ENCODE measurements at places on chromosomes 6 and 20. TPM values are rescaled to one million over a fixed set of nuclear protein-coding genes. Genes with fewer than 3 reads are reported as not detected.
A peak's percentile ranks its signal among the peaks of the same experiment; 100 is the strongest.

- DNase-seq = no peak
Observed at GRCh38 chr6:26172608-26172968, 85.4 kb downstream of the HFE start.

The MKKS gene
- total RNA-seq = 11.4 TPM

DNA sequence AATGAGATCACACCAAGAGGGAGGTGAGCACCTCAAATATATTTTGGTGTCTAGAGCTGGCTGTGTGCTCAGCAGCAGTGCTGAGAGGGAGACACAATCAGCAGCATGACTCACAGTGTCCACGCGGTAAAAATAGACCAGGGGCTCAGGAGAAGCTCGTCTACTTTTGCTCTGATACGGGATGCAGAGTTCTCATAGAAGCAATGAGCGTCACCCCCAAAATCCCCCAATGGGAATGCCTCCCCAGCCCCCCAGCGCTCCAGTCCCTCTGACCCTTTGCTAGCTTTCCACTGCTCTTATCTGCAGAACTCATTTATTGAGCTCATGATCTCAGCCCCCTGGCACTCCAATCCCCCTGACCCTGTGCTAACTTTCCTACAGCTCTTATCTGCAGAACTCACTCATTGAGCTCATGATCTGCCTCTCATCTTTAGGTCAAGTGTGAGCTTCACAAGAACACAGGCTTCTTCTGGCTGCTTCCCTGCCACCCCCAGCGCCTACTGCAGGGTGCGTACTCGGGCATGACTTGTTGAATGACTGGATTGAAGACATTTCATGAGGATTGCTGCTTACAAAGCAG, 34.0 kb downstream of the SYNDIG1 start:
- no peak for DNase-seq

The DLL1 gene
- total RNA-seq = 12.6 TPM

- peak; percentile 31 for DNase-seq
Observed at GRCh38 chr6:25971187-25971821, 8.7 kb downstream of the TRIM38 start.

GRCh38 chr6:13776602-13777001, 37.8 kb downstream of the MCUR1 start:
- DNase-seq = no peak

GRCh38 chr20:23061734-23062561, 12.5 kb upstream of the THBD start:
- DNase-seq = no peak

The TMEM74B gene
- not detected for total RNA-seq

The RAET1L gene
- total RNA-seq = not detected

DNA sequence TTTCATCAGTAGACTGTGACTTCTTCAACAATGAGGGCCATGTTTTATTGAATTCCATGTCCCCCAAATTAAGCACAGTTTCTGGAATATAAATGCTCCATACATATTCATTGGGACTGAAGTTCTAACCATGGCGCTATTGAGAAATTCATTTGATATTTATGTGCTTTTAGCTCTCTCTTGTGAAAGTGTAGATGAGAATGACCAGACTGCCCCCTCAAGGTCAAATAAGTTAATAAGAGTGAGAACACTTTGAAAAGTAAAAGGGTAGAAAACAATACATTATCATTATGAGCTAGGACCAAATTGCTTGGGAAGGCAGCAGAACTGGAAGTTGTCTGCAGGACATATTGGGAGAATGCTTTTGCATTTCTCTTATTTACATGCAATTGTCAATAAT, 597.9 kb downstream of the EPM2A start:
- no peak for DNase-seq

GRCh38 chr20:63795178-63795830, 35.8 kb downstream of the ZBTB46 start:
- no peak for DNase-seq

The DLK2 gene
- not detected for total RNA-seq

GRCh38 chr6:170089963-170090362, 200.9 kb downstream of the DLL1 start:
- DNase-seq = no peak

DNA sequence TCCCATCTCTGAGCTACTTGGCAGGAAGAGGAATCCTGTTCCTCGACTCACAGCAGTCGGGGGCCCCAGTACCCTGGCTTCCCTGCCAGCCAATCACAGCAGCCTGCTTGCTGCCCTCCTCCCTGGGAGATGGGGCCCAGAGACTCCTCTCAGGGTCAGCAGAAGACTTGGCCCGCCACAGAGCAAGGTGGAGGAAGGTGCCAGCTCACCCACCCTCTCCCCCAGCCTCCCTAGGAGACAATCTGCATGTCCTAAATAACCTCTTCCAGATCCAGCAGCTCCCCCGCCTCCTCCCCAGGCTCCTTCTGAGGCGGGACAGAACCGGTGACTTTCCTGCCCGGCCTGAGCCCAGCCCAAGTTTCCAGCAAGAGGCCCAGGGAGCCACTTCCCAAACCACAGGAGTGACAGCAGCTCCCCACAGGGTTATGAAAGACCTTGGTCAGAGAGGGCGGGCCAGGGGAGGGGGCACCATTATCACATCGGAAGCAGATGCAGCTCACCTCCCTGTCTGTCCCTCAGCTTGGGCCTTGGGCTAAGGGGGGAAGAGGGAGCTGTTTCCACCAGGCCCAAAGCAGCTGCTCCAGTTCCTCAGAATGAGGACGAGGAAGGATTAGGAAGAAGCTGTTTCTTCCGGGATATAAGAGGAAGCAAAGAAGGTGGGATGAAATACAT, 2.3 kb downstream of the CCND3 start:
- no peak for DNase-seq

The WASF1 gene
- total RNA-seq = 4.9 TPM

GRCh38 chr20:36017048-36017951, 48.9 kb downstream of the CNBD2 start:
- DNase-seq = no peak

GRCh38 chr20:25408890-25409289, 1.4 kb downstream of the GINS1 start:
- no peak for DNase-seq

- no peak for DNase-seq
Observed at GRCh38 chr20:53609491-53610445, 16.1 kb upstream of the ZNF217 start.

The VGLL2 gene
- not detected for total RNA-seq

GRCh38 chr20:48066246-48066645, 281.0 kb upstream of the SULF2 start:
- DNase-seq = no peak

- DNase-seq = no peak
Observed at GRCh38 chr6:36682328-36683144, 4.0 kb downstream of the CDKN1A start.

GRCh38 chr6:135310291-135310690, 129.2 kb downstream of the MYB start:
- no peak for DNase-seq

GRCh38 chr6:71608646-71609045, 277.7 kb upstream of the RIMS1 start:
- DNase-seq = no peak

The LY6G5B gene
- total RNA-seq = 24.3 TPM

GRCh38 chr20:53413186-53413631, 180.4 kb downstream of the ZNF217 start:
- no peak for DNase-seq

- no peak for DNase-seq
Observed at GRCh38 chr20:52212943-52213342, 21.4 kb upstream of the ZFP64 start.

The CYP21A2 gene
- not detected for total RNA-seq

DNA sequence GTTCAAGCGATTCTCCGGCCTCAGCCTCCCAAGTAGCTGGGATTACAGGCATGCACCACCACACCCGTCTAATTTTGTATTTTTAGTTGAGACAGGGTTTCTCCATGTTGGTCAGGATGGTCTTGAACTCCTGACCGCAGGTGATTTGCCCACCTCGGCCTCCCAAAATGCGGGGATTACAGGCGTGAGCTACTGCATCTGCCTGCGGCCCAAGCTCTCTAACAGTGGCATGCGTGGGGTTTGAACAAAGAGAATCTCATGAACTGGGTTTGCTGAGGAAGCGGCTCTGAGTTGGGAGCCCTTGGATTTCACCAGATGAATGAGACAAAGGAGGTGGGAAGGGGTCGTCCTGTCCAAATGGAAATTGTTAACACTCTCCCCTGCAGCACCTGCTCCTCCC, 33.2 kb upstream of the CD83 start:
- no peak for DNase-seq

Data from thoracic aorta (tissue), 2 donors.